ENCODE measurements at places on chromosomes 12 and 14.
A peak's percentile ranks its signal among the peaks of the same experiment; 100 is the strongest.

DNA sequence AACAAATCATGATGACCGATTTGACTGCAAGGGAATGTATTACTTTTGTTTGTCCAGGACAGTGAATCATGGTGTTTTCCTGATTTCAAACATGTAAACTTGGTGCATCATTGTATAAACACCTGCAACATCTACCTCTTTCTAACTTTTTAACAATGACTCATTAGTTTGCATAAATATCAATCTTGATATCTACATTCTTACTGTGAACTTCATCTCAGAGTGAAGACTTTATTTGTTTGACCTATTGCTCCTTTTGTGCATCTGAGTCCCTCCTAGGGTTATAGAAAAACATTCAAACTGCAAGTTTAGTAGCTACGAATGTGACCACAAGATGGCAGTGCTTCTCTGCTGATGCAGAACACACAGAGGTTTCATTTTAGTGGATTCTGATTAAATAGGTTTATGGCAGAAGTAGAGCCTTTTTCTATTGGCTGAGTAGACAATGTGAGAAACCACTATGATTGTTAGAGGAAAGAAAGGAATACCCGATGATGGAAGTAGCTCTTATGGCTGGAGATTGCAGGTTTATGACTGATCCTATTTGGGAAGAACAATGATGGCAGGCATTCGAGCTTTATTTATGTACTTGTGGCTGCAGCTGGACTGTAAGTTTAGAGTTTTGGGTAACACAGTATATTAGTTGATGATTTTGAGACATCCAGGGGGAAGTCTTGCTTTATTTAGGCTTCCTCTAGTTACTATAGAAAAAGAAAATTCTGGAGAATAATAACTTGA lies 244.2 kb upstream of the OR4E1 start:
- DNase-seq = peak; percentile 47

DNA sequence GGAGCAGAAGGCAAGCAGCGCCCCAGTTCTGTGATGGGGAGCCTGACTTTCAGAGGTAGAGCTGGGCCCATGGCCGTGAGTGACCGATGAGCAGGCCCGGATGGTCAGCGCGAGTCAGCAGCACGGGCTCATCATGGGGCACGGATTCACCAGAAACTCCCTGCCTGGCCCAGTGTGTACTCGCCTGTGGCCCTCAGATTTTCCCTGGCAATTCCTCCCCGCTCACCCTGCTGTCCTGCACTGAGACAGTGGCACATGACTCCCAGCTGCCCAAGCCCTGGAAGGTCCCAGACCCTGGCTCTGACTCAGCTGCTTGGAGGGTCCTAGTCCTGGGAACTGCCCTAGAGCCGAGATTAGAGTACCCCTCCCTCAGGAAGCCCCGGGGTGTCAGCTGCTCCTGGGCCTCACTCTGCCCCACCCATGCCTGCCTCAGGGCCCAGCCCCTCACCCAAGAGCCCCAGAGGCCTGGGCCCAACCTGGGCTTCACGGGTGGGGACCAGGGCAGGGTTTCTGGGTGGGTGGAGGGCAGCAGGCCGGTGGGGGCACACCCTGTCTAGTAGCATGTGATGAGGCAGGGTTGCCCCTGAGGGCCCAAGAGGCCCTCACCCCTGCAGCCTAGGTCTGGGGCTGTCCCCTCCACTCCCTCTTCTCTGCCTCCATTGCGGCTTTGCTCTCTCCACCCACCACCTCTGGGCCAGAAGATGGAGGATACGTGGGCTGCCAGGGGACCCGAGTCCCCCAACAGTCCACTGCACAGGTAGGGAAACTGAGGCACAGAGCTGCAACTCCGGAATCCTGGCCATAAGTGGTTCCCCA lies 8.4 kb downstream of the TRMT61A start:
- DNase-seq = no peak

GRCh38 chr14:99215277-99215676 lies 56.7 kb downstream of the BCL11B start:
- no peak for DNase-seq

DNA sequence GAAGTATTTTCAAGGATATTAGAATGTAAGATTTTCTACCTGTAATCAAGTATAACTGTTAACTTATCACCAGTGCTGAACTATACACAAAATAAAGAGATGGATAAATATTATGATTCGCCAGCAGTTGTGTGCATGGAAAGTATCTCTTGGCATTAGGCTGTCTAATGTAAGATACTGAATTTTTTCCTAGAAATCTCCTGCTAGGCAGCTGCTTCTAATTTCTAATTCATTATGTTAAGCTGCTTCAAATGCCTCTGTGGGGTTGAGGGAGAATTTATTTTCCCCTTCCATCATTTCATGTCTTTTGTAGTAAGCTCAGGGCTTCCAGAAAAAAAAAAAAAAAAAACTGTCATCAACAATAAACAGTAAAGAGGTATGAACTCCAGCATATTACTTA lies 516.0 kb downstream of the DIO2 start:
- DNase-seq = no peak

- no peak for DNase-seq
These were observed 14.8 kb downstream of the ACVRL1 start for GRCh38 chr12:51922146-51922545.

- no peak for DNase-seq
These were observed 135.1 kb upstream of the DIO2 start for GRCh38 chr14:80346395-80346794.

- DNase-seq = no peak
These were observed 32.1 kb upstream of the IL22 start for GRCh38 chr12:68285541-68285940.

DNA sequence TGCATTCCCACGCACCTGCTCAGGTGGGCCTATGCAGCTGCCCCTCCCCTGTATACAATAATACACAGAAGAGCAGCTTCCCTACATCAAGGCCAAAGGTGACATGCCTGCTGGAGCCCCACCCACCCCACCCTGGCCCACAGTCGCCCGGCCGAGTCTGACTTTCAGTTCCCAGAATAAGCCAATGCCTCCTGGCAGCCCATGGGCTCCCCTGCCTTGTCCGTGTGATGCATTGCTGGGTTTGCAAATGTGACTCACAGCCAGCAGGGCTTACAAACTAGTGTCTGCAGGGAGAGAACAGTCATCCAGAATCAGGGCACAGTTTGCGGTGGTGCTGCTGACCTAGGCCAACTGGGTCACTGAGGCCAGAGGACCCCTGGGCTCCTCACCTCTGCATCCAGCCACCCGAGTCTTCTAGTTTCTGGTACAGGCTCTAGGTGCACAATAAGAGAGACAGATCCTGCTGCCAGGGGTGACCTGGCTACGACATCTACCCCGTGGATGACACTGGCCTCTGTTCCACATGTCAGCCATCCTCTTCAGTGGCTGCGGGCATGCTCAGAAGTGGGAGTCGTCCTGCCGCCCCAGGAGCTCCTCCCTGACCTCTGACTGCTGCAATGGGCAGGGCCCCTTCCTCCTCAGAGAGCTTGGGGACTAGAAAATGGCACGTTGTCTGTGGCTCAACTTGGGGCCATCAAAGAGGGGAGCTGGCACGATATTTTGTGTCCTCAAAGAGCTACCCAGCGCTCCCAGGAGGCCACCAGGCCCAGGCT lies 84.5 kb downstream of the CHGA start:
- DNase-seq = no peak

GRCh38 chr12:108972358-108972757 lies 48.5 kb downstream of the SVOP start:
- no peak for DNase-seq

- DNase-seq = no peak
These were observed 1.1 kb downstream of the ATP5F1B start for GRCh38 chr12:56644654-56645053.

GRCh38 chr14:64467101-64467500 lies 1.8 kb downstream of the AKAP5 start:
- DNase-seq = no peak

Data from central memory CD8-positive, alpha-beta T cell (primary cell).